ENCODE measurements at places on chromosomes 12 and 14.

- DNase-seq: no peak
Measured at GRCh38 chr12:32650508-32650907, 28.6 kb upstream of the DNM1L start.

GRCh38 chr12:54032086-54032619 is 697 bp upstream of the HOXC5 start:
- DNase-seq: no peak

- DNase-seq: no peak
Measured at GRCh38 chr12:4685317-4685716, 34.9 kb upstream of the GALNT8 start.

GRCh38 chr12:114361545-114361944 is 44.4 kb downstream of the TBX5 start:
- peak; percentile 17 for DNase-seq

DNA sequence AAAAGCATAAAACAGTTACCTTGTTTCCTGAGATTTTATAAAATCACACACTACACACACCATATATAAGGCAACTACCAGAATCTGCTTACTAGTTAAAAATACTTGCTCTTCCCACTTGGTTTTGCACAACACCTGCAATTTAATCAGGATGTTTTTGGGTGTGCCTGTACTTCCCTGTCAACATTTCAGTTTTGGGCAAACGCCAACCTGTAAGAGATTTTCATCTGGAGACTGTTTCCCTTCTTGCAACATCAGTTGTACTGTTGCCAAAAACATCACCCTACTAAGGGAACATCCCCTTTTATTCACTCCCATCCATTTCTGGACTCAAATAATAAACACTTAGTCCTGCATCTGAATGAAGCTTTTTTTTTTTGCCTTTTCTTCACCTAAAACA is 172.3 kb downstream of the DUSP6 start:
- no peak for DNase-seq

GRCh38 chr12:64008596-64008995 is 164.1 kb downstream of the SRGAP1 start:
- DNase-seq: no peak

All from iPS-NIHi11 (cell line).